Stimulated activated CD4-positive, alpha-beta T cell treated with anti-CD3 and anti-CD28 coated beads, Interleukin-1b, Interleukin-23, amount 100 ng/mL, for 1 hour (primary cell): ENCODE measurements at places on chromosomes 4 and X.

- no peak for DNase-seq
Measured at GRCh38 chr4:38765382-38765781, 17.4 kb downstream of the TLR10 start.

- no peak for DNase-seq
Measured at GRCh38 chr4:15550491-15550890, 80.8 kb downstream of the CC2D2A start.

DNA sequence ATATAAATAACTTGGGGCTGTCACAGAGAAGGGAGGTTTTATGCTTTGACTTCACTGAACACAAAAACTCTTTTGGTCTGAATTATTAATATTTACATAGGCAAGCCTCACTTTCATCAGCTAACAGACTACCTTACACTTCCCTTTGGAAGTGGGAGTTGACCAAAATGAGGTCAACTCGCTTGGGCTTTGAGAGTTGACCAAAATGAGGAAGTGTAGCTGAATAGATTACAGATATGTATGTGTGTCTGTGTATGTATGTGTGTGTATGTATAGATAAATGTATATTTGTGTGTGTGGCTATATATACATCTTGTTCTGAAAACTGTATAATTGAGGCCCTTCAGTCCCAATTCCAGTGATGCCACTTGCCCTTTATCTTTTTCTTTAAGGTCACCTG, 113.3 kb upstream of the IL13RA1 start:
- DNase-seq: no peak

DNA sequence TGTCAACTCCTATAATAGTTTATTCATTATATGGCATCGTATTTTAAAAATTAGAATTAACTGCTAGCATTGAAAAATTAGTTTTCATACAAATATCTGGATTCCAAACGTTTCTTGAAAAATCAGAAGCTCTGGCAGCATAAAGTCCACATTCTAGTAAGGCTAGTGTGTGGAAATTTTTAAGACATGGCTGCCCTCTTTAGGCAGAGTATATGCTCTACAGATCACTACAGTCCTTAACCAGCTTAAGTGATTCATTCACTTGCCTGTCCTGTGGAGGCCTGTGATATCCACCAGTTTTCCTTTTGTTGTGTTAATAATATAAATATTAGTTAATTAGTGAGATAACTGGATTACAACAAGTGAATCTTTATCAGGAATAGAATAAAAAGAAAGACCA, 287.2 kb downstream of the OPHN1 start:
- no peak for DNase-seq

- DNase-seq: no peak
Measured at GRCh38 chrX:118504581-118504980, 9.0 kb downstream of the DOCK11 start.

DNA sequence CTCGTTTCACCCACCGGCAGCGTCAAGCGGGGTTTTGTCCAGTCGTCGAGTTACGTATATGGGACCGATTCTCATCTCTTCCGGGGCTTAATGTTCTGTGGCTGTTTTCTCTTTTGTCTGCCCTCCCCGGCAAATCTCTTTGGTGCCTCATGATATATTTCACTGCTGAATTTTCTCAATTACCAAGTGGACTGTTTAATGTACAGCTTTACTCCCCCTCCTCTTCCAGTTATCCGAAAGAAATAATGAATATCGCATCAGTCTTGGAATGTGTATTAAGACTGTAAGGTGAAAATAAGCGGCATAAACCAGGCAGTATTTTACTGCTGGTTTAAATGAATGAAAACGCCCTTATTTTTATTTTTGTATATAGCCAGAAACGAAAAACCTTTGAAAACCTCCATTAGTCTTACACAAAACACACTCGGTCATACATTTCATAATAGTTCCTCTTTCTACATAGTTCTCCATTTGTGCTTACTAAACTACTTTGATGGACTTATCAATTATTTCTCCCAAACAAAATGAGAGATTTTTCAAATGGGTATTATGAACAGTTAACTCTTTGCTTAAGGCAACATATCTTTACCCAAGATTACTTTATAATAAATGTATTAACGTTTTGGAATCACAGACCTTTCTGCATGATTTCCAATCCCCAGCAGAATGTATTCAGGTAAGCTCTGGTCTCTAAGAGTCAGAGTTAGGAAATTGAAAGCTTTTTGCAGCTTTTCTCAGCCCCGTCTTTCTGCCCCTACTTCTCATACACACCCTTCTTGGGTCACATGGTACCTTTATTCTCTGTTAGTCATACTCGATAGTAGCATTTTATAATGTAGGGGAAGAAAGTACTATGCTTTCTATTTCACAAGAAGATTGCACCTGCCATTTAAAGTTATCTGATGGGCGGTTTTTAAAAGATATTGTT, 979 bp downstream of the RP2 start:
- DNase-seq: no peak

DNA sequence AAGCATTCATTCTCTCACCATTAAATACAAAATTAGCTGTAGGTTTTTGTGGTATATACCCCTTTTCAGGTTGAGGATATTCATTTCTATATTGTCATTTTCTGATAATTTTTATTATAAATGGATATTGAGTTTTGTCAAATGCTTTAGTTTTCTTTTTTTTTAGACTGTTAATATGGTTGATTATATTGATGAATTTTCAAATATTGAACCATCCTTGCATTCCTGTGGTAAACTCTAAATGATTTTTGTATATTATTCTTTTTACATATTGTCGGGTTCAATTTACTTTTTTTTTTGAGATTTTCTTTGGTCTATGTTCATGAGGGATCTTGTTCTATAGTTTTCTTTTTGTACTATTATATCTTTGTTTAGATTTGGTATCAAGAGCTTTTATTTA, 165.1 kb downstream of the GPAT3 start:
- DNase-seq: no peak

DNA sequence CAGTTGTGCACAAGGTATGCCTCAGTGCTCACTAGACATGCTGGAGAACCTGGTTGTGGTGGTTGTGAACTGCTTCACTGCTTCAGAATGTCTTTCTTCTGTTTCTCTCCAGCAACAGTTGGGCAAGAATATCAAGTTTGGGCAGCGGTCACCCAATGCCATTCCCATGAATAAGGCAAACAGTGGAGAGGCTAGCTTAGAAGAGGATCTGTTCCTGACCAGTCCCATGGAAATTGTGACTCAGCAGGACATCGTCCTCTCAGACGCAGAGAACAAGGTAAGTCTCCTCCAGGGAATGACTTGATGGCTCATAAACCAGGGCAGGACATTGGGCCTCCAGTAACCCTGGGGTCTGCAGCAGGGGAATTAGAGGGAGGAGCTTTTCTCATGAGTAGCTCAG, 79.9 kb downstream of the AASDH start:
- no peak for DNase-seq

- DNase-seq: no peak
Measured at GRCh38 chr4:15526924-15527592, 57.4 kb downstream of the CC2D2A start.

GRCh38 chr4:126207910-126208309, 893.2 kb downstream of the FAT4 start:
- no peak for DNase-seq

GRCh38 chrX:150548684-150549083, 19.7 kb upstream of the MTM1 start:
- no peak for DNase-seq

- DNase-seq: no peak
Measured at GRCh38 chr4:145891958-145892357, 46.7 kb downstream of the ZNF827 start.

- no peak for DNase-seq
Measured at GRCh38 chr4:138734746-138735145, 280.8 kb upstream of the NOCT start.

GRCh38 chrX:20988118-20988517, 386.1 kb upstream of the CNKSR2 start:
- DNase-seq: no peak
